ENCODE measurements at places on chromosomes 16 and 17.

DNA sequence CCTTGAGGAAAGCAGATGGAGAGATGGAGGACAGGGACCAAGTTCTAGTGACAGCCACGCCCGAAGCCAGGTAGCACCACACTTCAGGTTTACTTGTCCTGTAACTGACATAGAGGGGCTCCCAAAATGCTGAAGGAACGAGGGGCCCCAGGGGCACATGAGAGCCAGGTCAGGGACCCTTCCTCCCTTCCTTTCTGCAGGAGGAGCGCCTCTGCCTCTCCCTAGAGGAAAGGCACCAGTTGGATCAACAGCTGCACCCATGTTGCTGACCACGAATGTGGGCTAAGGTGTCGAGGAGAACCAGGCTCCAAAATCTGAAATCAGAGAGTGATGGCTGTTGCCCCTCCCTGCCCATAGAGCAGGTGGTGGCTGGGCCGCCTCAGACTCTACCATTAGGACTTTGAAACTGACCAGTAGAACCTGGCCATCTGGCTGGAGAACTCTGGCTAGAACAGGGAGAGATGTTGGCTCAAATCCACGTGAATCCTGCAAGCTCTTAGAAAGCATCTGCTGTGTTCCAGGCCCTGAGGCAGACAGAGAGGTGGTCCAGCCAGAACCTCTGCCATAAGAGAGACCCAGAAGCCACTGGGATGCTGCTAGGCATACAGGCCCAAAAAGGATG lies 218.8 kb downstream of the KATNIP start:
- DNase-seq: no peak

- DNase-seq: no peak
Measured at GRCh38 chr16:83887080-83887479, 11.8 kb upstream of the MLYCD start.

- DNase-seq: no peak
Measured at GRCh38 chr16:49890876-49891275, 35.0 kb upstream of the ZNF423 start.

DNA sequence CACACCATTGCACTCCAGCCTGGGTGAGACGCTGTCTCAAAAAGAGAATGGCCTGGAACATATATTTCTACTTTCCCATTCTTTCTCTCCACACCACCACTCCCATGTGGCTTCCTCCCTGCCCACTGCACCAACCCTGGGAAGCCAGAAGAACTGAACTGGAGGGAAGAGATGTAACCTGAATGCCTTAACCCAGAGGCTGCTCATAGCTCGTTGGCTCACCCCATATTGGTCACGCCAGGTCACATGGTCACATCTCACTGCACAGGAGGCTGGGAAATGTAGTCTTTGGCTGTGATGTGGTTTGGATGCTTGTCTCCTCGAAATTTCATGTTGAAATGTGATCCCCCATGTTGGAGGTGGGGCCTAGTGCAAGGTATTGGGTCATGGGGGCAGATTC lies 5.9 kb upstream of the DNAH17 start:
- no peak for DNase-seq

DNA sequence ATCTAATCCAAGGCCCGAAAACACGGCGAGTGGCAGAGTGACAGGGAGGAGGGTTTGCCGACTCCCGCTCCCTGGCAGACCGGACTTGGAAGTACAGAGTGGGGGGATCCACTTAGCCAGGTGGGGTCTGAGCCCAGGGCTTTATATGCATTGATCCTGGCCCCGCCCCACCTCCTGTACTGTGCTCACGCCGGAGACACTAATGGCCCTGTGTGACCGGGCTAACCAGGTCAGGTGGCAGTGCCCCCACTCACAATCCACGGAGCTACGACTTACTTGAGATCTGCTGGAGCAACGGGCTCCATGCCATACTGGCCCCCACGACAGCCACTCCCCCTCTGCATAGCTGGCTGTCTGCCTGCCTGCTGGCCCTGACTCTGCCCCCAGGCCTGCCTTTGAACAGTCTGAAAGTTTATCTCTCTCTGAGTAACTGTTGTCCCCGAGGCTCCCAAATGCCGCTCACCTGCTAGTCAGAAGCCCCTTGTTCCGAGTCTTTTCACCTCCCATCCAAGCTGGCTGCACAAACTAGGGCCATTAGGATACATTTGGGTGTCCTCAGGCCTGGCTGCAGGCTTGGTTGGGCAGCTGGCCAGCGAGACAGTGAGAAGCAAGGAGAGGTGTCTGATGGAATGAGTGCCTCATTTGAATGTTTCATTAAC lies 28.0 kb downstream of the CACNA1G start:
- DNase-seq: no peak

- DNase-seq: no peak
Measured at GRCh38 chr16:49854796-49855203, 1.1 kb downstream of the ZNF423 start.

- no peak for DNase-seq
Measured at GRCh38 chr16:68519225-68519745, 19.8 kb upstream of the ZFP90 start.

DNA sequence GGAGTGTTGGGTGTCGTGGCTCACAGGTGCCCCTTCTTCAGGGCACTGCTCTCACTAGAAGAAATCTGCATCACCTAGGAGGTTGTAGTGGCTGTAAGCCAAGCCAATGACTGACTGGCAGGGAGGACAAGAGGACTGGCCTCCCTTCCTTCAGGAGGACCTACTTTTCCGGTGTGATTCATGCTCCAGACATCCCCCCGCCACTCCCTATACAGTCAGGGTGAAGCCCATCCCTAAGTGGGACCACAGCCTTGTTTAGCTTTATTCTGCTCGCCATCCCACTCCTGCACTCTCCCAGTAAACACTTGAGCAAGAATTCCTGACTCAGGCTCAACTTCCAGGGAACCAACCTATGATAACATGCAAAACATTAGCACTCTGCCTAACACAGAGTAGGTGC lies 67.0 kb downstream of the PLCG2 start:
- no peak for DNase-seq

DNA sequence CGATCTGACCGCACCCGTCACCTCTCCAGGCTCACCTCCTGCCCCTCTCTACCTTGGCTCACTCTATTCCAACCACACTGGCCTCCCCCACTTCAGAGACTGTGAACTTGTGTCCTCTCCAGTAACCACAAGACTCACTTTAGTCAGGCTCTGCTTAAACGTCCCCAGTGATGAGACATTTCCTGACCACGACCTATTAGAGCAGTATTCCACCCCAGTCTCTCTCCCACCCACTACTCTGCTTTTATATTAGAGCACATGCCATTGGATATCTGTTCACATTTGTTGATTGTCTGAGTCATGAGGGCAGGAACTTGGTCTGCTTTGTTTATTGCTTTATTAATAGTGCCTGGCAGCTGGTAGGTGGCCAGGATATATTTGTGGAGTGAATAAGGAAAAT lies 20.1 kb downstream of the COX11 start:
- DNase-seq: no peak

DNA sequence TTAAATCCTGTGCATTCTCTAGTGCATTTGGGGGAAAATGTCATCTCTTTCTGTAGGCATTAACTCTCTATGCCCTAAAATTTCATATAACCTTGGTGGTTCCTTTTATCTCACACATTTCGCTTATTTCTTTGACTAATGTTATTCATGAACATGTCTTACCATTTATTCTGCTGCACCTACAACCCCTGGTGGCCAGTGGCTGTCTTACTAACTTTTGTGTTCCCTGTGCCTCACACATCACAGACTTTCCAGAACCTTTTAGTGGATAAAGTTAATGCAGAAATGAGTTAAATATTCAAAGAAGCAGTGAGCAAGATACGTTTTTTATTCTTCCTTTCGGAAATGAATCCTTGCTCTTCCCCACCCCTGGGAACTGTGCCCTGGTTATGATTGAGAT lies 111.9 kb downstream of the CDH13 start:
- no peak for DNase-seq

DNA sequence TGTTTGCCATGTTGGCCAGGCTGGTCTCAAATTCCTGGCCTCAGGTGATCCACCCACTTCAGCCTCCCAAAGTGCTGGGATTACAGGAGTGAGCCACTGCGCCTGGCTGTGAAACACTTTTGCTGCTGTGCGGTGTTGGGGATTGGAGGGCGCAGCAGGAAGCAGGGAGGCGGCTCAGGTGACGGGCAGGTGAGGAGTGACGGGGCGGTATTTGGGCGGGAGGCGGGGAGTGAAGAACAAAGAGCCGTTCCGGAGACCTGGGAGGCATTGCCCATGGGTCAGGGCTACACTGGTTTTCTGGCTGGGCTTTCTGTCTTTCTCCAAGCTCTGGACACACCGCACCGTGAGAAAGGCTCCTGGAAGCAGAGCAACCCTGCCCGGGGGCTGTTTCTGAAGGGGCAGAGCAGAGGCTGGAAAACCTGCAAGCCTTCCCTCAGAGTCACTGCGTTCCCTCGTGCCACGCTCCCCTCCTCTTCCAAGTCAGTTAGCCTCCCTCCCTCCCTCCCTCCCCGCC lies 22.1 kb downstream of the CRISPLD2 start:
- peak; percentile 87 for DNase-seq

DNA sequence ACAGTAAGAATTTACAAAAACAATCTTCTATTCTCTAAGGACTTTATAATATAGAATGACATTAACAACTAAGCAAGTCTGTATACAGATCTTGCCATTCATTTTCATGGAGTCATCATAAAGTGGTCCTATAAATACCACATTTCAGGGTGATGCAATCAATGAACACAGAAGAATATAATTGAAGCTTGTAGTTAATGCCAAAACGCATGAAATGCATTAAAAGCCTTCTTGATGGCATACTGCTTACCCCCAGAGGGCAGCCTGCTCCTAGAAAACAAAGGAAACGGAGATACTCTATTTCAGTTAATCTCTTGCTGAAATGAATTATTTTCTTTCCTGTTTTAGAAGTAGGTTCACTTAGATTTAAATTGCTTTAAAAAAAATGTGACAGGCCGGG lies 45.2 kb upstream of the STAC2 start:
- no peak for DNase-seq

DNA sequence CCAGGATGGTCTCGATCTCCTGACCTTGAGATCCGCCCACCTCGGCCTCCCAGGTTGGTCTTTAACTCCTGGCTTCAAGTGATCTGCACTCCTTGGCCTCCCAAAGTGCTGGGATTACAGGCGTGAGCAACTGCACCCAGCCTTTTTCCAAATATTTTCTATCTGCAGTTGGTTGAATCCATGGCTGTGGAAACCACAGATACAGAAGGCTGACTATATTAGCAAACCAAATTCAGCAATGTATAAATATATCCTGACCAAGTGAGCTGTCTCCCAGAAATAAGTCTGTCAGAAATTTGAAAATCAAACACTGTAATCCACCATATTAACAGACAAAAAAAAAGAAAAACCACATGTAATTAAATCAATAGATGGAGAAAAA lies 9.6 kb downstream of the CFDP1 start:
- no peak for DNase-seq
